ENCODE measurements at places on chromosomes 6 and 20. TPM values are rescaled to one million over a fixed set of nuclear protein-coding genes. Genes with fewer than 3 reads are reported as not detected.

GRCh38 chr20:37526839-37527637, 638 bp downstream of the BLCAP start:
- peak; percentile 90 for DNase-seq

Gene ADGRF1
- total RNA-seq = not detected

- no peak for DNase-seq
Measured at GRCh38 chr6:82957868-82958245, 107.8 kb downstream of the UBE3D start.

- peak; percentile 84 for DNase-seq
Measured at GRCh38 chr6:166488076-166488685, 98.3 kb downstream of the RAMACL start.

DNA sequence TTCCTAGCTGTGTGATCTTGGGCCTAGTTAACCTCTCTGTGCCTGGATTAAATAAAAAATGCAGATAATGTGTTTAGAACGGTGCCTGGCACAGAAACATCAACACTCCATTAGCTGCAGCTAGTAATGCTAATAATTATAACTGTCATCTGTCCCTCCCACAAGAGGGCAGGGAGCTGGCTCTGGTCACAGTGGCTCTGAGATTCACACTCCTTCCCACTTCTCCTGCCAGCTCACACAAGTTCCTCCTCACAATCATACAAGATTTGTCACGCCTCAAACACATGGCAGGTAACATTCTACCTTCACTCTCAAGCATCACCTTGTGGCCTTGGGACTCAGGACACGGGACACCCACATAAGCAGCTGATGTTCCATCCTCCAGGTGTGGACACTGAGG, 2.4 kb downstream of the ADA start:
- DNase-seq = no peak

- DNase-seq = no peak
Measured at GRCh38 chr6:68691120-68691519, 56.0 kb downstream of the ADGRB3 start.
